ENCODE measurements at places on chromosomes 6 and 20.
A peak's percentile ranks its signal among the peaks of the same experiment; 100 is the strongest.

GRCh38 chr6:134683783-134684422, 266.0 kb downstream of the ALDH8A1 start:
- DNase-seq, result no peak

DNA sequence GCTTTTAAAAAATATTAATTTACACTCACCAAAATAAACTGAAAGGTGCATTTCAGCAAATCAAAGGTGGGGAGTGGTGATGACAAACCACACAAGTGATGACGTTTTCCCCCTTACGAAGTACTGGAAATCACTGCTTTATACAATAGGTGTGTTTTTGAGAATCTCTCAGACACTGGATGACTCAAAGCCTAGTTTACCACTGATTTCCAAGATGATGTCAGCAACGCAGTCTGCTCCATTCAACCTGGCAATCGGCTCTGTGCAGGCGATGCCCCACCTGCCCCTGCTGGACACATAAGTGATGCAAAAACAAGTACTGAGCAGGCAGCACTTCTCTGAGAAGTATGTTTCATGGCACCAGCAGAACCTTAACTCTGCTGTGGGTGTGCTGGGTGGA, 114.4 kb downstream of the SOD2 start:
- no peak for DNase-seq

- DNase-seq, result no peak
Measured at GRCh38 chr6:19501737-19502245, 335.4 kb upstream of the ID4 start.

- no peak for DNase-seq
Measured at GRCh38 chr20:57024849-57025248, 241.6 kb downstream of the BMP7 start.

DNA sequence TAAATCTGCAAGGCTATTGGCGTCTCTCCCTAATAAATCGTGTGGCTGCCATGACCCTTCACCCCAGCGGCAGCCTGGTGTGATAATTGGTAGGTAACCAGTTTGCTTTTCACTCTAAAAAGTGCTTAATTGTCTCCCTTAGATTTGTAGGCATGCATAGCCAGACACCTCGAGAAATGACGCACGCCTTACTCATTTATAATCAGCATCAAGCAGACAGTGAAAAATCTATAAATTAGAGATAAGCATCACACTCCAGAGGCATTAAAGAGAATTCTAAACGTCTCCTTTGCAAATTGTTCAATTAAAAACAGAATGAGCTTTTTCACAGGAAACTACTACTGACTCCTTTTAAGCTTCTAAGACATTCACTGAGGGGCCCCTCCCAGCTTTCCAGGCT, 110.2 kb upstream of the RPS6KA2 start:
- no peak for DNase-seq

DNA sequence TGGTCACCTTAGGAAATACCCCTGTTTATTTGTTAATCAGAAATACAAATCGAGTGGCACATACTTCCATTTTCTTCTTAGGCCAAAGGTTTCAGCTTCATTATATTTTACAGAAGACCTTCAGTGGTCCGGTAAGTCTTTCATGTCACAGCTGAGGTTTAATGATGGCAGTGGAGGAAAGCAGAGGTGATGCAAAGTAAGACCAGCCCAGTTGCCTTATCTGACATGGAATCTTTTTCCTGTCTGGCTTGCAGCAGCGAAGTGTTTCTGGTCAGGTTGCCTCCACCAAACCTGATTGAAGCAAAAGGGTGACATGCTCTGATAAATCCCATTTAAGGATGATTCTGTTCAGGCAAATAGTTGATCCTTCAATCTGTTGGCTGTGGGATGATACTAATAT, 100.0 kb downstream of the PRDM1 start:
- DNase-seq, result no peak

DNA sequence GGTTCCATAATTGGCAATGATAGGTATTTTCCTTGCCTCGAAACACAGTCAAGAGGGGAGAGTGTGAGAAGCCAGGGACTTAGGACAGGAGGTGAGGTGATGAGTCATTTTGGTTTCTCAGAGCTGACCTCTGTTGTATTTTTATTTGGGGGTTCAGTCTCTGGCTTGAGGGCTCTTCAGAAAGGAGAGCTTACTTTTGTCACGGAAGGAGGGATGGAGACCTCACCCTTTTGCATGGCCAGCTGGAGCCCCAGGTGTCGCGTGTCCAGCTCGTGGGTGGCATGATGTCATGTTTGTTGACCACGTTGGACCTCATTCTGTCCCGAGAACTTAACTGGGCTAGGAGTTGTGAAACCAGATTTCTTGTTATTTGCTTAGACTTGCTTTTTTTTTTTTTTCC, 293.9 kb downstream of the QKI start:
- DNase-seq, result no peak

- no peak for DNase-seq
Measured at GRCh38 chr6:71205336-71205956, 83.2 kb upstream of the OGFRL1 start.

GRCh38 chr6:110864824-110865223, 9.8 kb upstream of the AMD1 start:
- DNase-seq, result no peak

DNA sequence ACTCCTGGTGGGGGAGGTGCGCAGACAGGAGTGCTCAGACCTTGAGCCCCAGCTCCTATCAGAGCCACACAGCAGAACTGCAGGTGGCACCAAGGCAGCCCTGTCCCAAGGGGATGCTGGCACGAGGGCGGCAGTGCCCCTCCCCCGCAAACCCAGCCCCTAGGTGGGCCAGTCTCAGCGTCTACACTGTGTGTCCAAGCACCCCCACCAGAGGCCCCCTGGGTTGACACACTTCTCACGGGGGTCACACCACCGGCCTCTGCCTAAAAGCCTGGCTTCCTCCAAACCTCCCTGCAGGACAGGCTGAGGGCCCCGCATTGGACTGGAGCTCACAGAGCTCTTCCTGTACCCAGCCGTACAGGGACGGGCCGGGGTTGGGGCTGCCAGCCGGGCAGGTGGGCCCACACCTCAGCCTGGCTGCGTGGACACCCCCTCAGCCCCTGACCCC, 8.1 kb downstream of the SLC2A4RG start:
- no peak for DNase-seq

GRCh38 chr20:21804802-21805201, 99.3 kb downstream of the PAX1 start:
- no peak for DNase-seq

GRCh38 chr6:30515944-30516753, 26.8 kb downstream of the HLA-E start:
- DNase-seq, result peak; percentile 80

- DNase-seq, result no peak
Measured at GRCh38 chr20:6829510-6830116, 62.1 kb downstream of the BMP2 start.

- no peak for DNase-seq
Measured at GRCh38 chr6:70221025-70221714, 81.7 kb downstream of the COL9A1 start.

DNA sequence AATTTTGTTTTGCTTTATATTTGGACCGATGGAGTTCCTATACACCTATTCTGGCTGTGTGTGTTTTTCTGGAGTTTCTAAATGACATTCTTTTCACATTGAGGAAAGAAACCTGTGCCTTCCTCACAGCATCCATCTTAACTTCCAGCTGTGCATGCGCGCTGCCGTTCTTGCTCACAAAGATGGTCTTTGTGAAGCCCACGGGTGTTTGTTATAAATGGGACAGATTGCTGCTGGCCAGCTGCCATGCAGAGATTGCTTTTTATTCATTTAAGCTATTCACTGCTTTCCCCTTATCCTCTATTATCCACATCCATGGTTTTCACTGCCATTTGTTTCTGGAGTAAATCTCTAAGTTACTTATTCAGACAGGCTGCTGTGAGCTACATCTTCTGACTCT, 54.2 kb downstream of the SYNDIG1 start:
- no peak for DNase-seq

- DNase-seq, result peak; percentile 18
Measured at GRCh38 chr20:59525500-59526241, 78.7 kb upstream of the PHACTR3 start.

DNA sequence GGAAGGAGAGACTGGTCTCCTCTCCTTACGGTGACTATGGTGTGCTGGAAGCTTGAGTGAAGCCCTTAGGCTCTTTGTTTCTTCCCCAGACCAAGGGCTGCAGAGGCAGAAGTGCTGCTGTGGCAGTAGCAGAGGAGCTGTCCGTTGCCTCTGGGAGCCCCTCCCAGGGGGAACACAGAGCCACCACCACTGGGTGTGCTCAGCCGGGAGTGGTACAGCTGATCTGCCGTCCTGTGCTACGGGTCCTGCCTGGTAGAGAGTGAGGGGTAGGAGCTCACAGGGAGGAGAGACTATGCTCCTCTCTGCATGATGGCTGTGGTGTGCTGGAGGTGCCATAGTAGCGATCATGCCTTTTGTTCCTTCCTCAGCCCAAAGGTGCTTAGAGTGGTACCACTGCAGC, 318.7 kb downstream of the DOK5 start:
- no peak for DNase-seq

- no peak for DNase-seq
Measured at GRCh38 chr6:14174996-14175395, 57.4 kb downstream of the CD83 start.

DNA sequence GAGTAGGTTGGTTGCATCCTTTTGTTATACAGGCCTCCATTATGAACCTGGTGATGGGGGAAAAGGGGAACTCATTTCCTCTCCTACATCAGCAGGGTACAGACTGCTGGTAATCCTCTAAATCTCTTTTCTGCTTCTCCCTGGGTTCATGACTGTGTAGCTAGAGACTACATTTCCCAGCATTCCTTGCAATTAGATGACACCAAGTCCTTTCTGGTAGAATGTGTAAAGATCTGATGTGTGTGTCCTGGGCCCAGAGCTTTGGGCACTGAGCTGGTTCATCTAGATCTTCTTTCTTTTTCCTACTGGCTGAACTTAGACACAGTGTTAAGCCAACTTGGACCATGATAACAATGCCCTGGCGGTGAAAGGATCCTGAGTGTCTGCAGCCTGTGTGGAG, 104.7 kb upstream of the IFNGR1 start:
- DNase-seq, result no peak

- no peak for DNase-seq
Measured at GRCh38 chr20:13819885-13820645, 35.2 kb downstream of the NDUFAF5 start.

- DNase-seq, result no peak
Measured at GRCh38 chr6:89978749-89979145, 84.5 kb downstream of the GJA10 start.

DNA sequence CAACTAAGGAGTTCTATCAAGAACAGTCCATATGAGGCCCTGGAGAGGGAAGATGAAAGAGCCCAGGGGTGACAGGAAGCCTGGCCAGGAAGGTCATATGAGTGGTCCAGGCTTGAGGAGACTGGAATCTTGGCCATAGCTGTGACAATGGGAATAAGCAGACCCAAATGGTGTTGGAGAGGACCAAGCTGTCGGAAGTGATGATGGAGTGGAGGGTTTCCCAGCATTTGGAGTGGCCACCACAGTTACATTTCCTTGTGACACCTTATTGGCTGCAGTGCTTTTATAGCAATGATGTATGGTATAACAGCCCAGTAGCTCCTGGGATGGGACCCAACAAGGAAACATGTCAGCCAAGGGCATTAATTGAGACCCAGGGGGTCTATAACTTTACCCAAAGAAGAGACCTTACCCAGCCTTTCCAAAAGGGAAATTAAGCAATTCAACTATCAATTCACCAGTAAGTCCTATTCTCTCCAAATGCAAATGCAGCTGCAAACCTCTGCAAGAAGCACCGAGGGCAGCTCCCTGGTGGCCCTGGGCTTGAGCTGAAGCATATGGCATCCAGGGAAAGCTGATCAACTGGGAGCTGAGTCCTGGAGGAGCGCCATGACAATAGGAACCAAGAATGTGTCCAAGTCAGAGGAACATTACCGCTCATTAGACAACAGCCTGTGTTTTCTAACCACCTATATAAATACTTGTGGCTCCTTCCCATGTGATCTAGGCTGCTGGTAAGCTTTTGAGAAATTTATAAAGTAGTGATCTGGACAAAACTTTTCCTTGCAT, 219.4 kb downstream of the SOD2 start:
- no peak for DNase-seq

All from stimulated activated CD4-positive, alpha-beta T cell treated with anti-CD3 and anti-CD28 coated beads, Interleukin-2, amount 100 ng/mL, for 48 hours (primary cell).